Caco-2 (cell line): ENCODE measurements at places on chromosomes 3 and 15.

DNA sequence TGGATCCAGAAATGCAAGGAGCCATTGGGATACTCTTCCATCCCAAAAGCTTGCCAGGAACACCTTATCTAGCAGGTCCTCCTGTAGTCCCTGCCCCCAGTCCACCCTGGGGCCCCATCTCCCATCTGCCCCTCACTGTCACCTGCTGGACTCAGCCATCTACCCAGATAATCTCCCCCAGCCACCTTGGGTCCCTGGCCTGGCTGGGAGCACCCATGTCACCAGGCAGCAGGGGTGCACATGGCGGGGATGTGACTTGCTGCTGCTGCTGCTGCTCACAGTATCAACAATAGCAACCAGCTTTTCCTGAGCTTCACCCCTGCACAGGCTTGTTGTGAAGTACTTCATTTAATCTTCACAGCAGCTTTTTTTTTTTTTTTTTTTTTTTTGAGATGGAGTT lies 12.6 kb downstream of the PTH1R start:
- DNase-seq, result no peak

DNA sequence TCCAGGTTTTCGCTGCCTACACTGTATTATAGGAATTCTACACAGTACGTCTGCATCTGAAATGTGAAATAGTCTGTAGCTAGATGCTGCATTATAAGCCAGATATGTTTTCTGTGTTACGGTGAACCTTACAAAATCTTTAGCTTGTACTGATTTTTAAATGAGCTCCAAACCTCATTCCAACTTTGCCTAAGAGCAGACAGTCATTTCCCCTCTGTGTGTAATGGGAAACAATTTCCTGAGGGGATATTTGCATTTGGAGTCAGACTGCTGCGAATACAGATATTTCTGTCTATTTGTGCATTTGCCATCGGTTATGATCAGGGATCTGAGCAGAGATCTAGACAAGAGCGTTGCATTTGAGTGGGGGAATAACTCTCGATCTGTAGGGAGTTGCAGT lies 37.5 kb downstream of the ARNT2 start:
- no peak for DNase-seq

- no peak for DNase-seq
These were observed 133.9 kb downstream of the ALDH1A2 start for GRCh38 chr15:57931570-57931969.

GRCh38 chr3:10929978-10930665 lies 62.4 kb upstream of the SLC6A1 start:
- DNase-seq, result no peak

- DNase-seq, result peak; percentile 12
These were observed 100.1 kb upstream of the ALDH1A3 start for GRCh38 chr15:100779331-100780207.

DNA sequence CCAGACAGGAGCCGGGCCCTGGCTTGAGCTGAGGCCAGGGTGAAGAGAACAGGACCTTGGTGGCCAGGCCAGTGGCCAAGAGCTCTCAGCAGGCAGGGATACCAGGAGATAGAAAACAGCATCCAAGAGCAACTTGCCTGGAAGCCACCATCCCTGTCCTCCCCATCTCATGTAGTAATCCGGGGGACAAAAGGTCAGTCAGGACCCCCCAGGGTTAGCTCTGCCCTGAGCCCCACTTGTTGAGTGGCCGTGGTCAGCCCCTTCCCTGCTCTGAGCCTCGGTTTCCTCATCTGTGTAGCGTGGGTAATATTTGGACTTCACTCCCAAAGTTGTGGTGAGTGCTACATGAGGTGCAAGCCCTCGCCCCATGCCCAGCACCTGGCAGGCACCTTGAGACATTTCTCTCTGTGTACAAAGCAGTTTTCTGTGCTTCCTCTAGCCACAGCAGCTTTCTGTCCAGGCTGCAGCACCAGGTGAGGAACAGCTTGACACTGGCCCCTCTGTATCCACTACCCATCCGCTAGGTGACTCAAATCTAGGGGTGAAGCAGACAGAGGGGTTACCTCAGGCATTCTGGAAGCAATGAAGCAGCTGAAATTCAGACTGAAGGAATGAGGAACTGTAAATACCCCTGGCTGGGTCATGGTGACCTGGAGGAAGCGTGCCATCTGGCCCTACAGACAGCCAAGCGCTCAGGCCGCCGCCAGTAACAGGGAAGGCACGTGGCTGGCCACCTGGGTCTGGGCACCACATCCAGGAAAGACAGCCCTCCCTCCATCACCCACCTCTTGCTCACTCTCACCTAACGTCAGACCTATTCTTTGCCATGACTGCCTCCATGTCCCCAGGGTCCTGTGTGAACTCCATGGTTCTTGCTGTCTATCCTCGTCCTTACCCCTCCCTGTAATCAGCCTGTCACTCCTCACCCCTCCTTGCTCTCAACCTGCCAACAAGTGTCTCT lies 6.7 kb downstream of the CISH start:
- no peak for DNase-seq

GRCh38 chr3:71582036-71582611 lies 1.4 kb downstream of the FOXP1 start:
- peak; percentile 75 for DNase-seq

- DNase-seq, result no peak
These were observed 26.2 kb downstream of the PSTPIP1 start for GRCh38 chr15:77021088-77021481.

GRCh38 chr3:110343945-110344344 lies 727.7 kb upstream of the NECTIN3 start:
- DNase-seq, result no peak

GRCh38 chr3:143535994-143536784 lies 312.1 kb downstream of the SLC9A9 start:
- no peak for DNase-seq

DNA sequence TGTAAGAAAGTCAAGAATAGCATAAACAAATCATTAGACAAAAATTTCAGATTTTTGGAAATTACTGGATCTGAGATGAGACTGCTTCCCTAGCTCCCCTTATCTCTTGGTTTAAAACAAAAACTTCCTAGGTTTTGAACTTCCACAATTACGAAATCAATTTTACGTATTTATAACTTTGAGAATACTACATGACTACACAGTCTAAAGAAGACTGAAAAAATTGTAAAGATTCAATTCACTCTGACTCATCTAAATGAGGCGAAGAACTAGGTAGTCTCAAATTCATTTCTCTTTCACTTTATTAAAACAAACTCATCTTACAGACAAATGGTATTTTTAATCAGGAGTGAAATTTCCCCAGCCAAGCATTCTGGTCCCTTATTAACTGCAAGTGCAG lies 10.3 kb downstream of the CCDC54 start:
- DNase-seq, result no peak

GRCh38 chr3:125192190-125193035 lies 20.1 kb downstream of the SLC12A8 start:
- DNase-seq, result no peak

DNA sequence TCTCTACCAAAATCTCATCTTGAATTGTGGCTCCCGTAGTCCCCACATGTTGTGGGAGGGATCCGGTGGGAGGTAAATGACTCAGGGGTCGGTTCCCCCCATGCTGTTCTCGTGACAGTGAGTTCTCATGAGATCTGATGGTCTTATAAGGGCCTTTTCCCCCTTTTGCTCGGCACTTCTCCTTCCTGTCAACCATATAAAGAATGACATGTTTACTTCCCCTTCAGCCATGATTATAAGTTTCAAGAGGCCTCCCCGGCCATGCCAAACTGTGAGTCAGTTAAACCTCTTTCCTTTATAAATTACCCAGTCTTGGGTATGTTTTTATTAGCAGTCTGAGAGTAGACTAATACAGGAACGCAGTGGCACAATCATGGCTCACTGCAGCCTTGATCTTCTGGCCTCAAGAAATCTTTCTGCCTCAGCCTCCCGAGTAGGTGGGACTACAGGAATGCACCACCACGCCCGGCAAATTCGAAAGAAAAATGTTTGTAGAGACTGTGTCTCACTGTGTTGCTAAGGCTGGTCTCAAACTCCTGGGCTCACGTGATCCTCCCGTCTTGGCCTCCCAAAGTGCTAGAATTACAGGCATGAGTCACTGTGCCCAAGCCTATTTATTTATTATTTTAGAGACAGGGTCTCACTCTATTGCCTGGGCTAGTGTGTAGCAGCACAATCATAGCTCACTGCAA lies 101.0 kb downstream of the ATP10A start:
- DNase-seq, result no peak

- no peak for DNase-seq
These were observed 14.8 kb downstream of the CCNDBP1 start for GRCh38 chr15:43199945-43200488.

- no peak for DNase-seq
These were observed 40.0 kb upstream of the OR5H6 start for GRCh38 chr3:98223907-98224672.

DNA sequence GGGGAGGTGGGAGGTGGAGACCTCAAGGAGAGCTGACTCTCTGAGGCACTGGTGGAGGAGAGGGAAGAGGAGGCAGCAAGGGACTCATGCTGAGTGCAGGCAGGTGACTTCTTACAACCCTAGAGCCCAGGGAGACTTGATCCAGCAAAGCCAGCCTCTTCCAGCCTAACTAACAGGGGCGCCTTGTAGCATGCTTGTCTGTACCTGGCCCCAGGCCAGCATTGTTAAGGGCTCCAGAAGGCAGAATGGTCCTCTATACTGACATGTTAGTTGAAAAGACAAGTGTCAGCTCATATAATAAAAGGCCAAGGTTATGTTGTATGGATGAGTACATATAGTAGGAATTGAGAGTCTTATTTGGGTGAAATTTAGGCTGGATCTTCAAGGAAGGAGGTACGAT lies 65.4 kb downstream of the CHDH start:
- DNase-seq, result no peak

- no peak for DNase-seq
These were observed 304.0 kb upstream of the CBLB start for GRCh38 chr3:106172780-106173179.

GRCh38 chr3:144273601-144274000 lies 302.0 kb downstream of the DIPK2A start:
- no peak for DNase-seq

GRCh38 chr3:160114355-160114995 lies 110.7 kb upstream of the C3orf80 start:
- DNase-seq, result no peak

GRCh38 chr3:34319881-34320280 lies 521.5 kb downstream of the PDCD6IP start:
- no peak for DNase-seq

- no peak for DNase-seq
These were observed 56.7 kb downstream of the MYO1E start for GRCh38 chr15:59315914-59316451.

- DNase-seq, result no peak
These were observed 295.9 kb downstream of the CADM2 start for GRCh38 chr3:85254738-85255137.

GRCh38 chr3:150059241-150059640 lies 88.5 kb upstream of the PFN2 start:
- no peak for DNase-seq

- peak; percentile 6 for DNase-seq
These were observed 9.1 kb upstream of the TICRR start for GRCh38 chr15:89566181-89566580.
